ENCODE measurements at places on chromosomes 4 and X. TPM values are rescaled to one million over a fixed set of nuclear protein-coding genes. Genes with fewer than 3 reads are reported as not detected.

CENPVL1 gene
- not detected for total RNA-seq

ZNF81 gene
- total RNA-seq = 2.3 TPM

CTSO gene
- total RNA-seq = 6.5 TPM

ADH1A gene
- not detected for total RNA-seq

ZAR1 gene
- total RNA-seq = not detected

BEX3 gene
- 302 TPM for total RNA-seq

ARL9 gene
- 0.12 TPM for total RNA-seq

FGF16 gene
- 0.30 TPM for total RNA-seq

SPATA4 gene
- 0.15 TPM for total RNA-seq

KIAA0232 gene
- total RNA-seq = 14.8 TPM

F8 gene
- total RNA-seq = 1.7 TPM

GYG2 gene
- total RNA-seq = 4.9 TPM
